NCI-H1930 (cell line): ENCODE measurements at places on chromosomes 1 and 21.

GRCh38 chr1:7228252-7228961, 443.2 kb downstream of the CAMTA1 start:
- no peak for DNase-seq

- no peak for DNase-seq
Measured at GRCh38 chr1:233381806-233382205, 54.3 kb downstream of the MAP3K21 start.

DNA sequence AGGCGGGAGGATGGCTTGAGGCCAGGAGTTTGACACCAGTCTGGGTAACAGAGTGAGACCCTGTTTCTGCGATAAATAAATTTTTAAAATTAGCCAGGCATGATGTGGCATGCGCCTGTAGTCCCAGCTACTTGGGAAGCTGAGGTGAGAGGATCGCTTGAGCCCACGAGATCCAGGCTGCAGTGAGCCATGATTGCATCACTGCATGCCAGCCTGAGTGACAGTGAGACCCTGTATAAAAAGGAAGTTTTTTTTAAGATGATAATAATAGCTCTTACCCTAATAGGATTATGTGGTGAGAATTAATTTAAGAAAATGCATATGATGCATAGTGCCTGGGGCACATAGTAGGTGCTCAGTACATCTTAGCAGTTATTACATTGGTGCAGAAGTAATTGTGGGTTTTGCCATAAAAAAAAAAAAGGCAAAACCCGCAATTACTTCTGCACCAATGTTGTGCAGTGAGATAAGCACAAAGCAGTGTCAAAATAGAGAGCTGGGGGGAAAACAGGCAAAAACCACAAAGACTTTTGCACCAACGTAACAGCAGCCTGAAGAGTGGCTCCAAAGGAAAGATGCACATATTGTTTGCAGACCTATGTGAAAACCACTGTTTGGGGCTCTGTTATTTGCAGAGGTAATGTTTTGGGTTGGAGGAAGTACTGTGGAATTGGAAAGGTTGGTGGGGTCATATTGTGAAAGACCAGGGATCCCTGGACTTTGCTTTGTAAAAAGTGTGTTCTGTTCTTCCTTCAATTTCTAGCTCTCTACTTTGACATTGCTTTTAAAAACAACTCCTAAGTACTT, 72.4 kb downstream of the PLXNA2 start:
- DNase-seq: no peak

DNA sequence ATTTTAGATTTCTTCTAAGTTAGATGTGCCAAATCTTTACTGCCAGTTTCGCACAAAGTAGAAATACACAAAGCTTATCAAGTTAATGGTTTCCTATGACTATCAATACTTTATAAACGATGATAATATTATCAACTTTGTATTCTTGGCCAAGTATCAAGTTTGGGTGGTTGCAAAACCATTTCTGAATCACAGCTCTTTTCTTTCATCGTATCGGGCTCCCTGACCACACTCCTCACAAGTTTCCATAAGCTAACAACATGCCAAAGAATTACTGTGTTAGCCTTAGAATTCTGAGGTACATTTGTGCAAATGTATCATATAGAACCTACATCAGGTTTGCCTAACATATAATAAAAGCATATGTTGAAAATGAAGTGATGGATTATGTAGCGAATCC, 311.0 kb downstream of the KCTD3 start:
- no peak for DNase-seq

GRCh38 chr21:32190493-32191144, 88.2 kb downstream of the MIS18A start:
- no peak for DNase-seq

- no peak for DNase-seq
Measured at GRCh38 chr21:42925114-42925926, at the start of gene ERVH48-1. Gene ERVH48-1 (minus strand): TSS chr21:42925630. CDS start chr21:42919006, 6,624 bp downstream.

GRCh38 chr1:50262436-50262835, 153.7 kb downstream of the ELAVL4 start:
- no peak for DNase-seq

- DNase-seq: no peak
Measured at GRCh38 chr1:10771789-10772188, 24.7 kb downstream of the CASZ1 start.

- peak; percentile 67 for DNase-seq
Measured at GRCh38 chr1:179591592-179592580, at the start of gene TDRD5. Gene TDRD5 (plus strand): TSS chr1:179591832. CDS start chr1:179592616, 784 bp downstream.

DNA sequence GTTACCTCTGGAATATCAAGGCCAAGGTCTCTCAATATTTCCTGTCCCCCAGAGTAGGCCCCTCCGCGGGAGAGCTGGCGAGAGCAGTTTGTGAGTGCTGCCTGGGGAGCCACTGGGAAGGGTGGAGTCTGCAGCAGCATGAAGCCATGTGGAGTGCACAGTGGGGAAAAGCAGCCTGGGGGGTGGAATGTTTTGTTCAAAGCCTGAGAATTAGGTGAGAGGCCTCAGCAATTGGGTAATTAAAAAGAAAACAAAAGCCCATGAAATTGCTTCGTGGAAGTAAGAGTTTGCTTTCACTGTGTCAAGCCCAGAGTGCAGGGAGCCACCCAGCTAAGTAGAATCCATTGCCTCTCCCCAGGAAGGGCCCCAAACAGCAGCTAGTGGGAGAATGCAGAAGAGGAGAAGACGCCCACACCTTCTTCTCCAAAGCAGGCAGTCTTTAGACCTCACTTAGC, 30.2 kb upstream of the DISC1 start:
- DNase-seq: no peak

DNA sequence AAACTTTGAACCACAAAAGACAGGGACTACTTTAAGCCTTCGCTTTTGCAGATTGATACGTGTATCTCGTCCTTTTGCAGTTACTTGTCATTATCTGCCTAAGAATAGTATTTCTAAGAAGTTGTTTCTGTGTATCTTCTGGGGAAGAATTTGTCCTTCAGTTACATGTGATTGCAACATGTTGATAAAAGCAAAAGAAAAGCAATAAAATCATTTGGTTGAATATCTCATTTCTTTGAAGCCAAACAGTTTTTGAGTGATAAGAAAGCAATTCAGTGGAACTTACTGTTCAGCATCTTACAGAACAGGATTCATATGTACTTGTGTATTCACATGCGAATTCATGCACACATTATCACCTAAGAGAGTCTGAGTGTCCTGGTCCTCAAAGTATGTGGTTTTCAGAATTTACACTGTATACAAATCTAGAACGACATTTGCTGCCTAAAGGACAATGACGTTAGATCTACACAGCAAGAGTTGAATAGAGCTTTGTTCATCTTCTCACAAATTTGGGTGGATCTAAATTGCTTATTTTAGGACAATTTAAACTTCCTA, 66.7 kb upstream of the MRPS6 start:
- no peak for DNase-seq

DNA sequence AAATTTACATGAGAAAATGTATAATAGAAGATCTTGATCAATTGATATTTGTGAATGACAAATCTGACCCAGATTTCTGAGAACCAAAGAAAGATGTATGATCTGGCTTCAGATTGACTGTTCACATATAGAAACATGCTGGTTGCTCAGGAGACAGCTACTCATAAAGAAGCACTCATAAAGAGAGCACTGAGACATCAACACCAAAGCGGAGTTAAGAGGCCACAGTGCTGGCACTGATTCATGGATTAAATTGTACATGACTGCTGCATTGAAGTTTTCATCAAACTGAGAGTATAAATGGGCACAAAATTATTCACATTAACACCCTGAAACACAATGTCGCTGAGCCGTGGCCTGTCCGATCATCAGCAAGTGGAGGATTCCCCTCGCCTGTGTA, 46.2 kb downstream of the SH3GLB1 start:
- DNase-seq: no peak

DNA sequence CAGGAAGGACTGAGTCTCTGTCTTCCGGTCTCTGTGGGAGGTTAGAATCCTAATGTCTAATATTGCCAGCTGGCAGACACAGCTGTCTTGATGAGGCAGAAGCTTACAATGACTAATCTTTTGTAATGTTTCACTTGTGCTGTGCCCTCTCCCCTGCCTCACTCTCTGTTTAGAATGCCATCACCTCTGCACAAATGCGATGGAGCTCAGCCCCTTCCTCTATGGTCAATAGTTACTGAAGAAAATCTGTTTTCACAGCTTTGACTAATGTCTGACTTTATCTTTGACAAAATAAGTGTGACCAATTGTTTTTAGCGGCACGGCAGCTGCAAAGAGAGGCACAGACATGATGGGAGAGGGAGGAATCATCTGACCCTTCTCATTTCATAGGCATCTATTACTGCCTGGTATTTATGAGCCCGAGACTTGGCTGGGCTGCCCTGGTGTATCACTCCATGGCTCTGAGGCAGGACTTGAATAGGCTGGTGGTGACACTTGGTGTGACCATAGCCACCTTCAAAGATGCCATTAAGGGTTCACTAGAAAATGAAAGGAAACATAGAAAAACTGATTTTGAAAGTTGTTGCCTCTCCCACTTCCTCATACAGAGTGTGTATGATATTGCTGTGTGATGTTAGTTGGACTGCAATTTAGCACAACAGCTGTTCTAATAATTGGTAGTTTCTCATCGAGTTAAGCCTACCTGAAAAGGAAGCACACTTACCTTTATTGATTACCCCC, 163.2 kb upstream of the NBPF11 start:
- no peak for DNase-seq

DNA sequence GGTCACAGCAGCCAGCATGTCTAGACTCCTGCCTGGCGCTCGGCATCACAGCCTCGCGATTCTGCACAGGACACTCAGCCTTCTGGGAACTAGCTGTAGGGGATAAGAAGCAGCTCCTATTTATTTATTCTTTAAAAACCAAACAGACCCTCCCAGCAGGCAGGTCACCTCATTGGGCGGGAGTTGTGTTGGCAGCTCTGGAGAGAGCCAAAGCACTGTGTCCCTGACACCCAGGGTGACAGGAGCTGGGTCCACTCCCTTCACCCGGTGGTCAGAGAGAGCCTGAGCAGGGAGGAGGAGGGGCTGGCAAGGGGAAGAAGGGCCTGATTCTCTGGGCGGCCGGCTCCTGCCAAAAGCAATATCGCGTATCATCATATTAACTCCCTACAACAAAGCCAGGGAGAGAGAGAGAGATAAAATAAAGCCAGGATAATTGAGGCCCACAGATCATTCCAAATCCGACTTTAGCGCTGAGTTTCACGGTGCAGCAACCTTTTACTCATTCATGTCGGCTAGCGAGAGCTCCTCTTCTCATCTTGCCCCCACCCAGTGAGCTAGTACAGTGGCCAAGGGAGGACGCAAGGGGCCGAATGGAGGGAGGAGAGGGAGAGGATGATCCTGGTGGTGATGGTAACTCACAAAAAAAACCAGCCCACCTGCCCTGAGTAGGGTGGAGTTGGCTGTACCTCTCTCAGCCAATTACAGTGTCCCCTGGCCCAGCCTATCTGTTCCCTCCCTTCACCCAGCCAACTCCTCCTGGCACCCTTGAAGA, 79.8 kb upstream of the IFFO2 start:
- no peak for DNase-seq

DNA sequence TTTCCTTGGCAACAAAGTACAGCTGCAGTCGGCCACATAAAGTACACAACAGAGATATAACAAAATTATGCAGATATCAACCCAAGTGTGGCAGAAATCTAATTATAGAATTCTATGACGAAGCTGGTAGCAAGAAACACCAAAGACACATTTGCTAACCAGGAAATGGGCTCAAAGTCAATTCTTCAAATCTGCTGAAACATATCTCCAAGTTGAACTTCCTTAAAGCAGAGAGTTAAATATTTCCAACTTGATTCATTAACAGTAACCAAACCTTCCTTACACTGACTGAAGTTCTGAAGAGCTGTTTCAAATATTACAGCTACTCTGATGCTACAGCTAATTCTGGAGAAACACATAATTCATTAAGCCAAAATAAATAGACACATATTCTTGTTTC, 67.6 kb upstream of the SDC3 start:
- DNase-seq: no peak

GRCh38 chr1:21673277-21673780, 4.2 kb upstream of the RAP1GAP start:
- no peak for DNase-seq

DNA sequence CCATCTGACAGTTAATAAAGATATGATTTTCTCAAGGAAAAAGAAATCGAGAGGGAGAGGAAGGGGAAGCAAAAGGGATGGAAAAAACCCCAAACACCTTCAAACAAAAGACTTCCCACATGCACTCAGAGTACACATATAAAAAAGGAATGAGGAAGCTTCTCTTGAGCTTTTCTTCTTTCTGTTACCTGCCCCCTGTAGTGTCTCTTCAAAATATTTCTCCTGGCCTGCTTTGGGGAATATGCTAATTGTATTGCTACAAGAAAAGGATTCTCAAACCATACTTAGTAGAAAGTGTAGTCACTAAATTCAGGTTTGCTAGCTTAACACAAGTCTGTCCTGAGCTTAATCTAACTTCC, 58.7 kb downstream of the KIF14 start:
- no peak for DNase-seq

DNA sequence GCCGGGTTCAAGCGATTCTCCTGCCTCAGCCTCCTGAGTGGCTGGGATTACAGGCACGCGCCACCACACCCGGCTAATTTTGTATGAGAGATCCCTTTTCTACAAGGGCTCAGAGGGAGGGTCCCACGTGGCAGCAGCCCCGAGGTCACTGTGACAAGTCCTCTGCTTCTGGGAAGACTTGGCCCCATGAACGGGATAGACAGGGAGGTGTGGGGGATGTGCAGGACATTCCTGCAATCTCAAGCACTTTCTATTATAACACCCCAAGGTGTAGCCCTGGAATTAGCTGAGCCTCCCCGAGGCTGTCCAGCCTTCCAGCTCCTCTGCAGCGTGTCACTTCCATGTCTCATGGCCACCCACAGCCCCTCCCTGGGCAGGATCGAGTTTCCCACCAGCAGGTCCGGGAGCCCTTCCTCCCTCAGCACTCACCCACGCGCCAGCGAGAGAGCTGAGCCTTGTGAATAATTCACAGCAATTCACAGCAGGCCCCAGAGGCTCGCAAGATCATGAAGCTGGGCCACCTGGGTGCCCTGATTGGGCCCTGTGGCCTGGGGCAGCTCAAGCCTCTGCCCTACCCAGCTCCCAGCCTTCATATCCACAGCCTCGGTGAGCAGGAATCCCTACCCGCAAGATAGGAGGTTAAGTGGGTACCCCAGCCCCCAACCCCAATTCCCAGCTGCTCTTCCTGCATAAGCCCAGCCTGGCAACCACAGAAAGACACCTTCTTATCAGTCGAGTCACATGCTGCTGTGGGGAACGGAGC, 22.8 kb upstream of the RNU1-4 start:
- DNase-seq: no peak

GRCh38 chr1:65265296-65265650, 44.1 kb upstream of the DNAJC6 start:
- no peak for DNase-seq

- no peak for DNase-seq
Measured at GRCh38 chr1:17933971-17934370, 173.6 kb upstream of the IGSF21 start.

DNA sequence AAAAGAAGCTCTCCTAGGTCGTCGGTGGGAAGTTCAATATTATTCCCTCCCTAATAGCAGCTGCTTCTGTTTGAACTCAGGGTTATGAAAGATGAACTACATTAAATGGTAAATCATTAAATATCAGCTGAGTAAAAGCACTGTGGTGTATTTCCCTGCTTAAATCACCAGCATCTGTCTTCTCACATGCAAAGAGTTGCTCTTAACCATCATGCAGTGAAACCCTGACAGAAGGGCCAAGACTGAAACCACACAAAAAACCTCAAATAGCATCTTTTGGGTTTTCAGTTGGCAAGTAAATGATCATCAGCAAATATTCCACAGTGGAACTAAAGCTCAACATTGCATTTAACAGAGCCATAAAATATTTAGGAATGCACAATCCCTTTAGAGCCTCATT, 380.0 kb upstream of the ADGRL2 start:
- no peak for DNase-seq

- DNase-seq: no peak
Measured at GRCh38 chr1:154913273-154913672, 23.2 kb downstream of the PMVK start.

- DNase-seq: no peak
Measured at GRCh38 chr1:180112984-180113647, 41.6 kb upstream of the QSOX1 start.
